ENCODE measurements at places on chromosomes 2 and 18. TPM values are rescaled to one million over a fixed set of nuclear protein-coding genes. Genes with fewer than 3 reads are reported as not detected.

DNA sequence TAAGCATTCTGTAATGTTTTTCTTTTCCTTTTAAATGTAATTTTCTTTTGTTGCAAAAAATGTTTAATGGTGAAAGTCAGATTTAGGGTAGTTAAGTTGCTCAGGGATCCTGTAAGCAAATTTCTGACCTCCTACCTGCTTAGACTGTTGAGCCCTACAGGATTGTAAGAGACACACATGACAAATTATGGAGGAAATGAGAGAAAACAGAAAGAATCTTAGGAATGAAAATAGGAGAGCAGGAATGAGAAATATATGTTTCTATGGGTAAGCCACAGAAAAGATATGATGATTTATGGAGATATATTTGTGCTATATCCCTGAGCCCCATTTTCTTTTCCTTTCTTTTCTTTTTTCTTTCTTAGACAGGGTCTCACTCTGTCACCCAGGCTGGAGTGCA lies 28.3 kb downstream of the CYBRD1 start:
- no peaks in the 10 kb centered on the region for H3K4me1 ChIP-seq
- no peak for DNase-seq
- no peak overlapping the region for H3K27ac ChIP-seq
- H3K36me3 ChIP-seq = no peaks in the 10 kb centered on the region
- no peak overlapping the region for H3K4me3 ChIP-seq
- H3K27me3 ChIP-seq = no peaks in the 10 kb centered on the region

DNA sequence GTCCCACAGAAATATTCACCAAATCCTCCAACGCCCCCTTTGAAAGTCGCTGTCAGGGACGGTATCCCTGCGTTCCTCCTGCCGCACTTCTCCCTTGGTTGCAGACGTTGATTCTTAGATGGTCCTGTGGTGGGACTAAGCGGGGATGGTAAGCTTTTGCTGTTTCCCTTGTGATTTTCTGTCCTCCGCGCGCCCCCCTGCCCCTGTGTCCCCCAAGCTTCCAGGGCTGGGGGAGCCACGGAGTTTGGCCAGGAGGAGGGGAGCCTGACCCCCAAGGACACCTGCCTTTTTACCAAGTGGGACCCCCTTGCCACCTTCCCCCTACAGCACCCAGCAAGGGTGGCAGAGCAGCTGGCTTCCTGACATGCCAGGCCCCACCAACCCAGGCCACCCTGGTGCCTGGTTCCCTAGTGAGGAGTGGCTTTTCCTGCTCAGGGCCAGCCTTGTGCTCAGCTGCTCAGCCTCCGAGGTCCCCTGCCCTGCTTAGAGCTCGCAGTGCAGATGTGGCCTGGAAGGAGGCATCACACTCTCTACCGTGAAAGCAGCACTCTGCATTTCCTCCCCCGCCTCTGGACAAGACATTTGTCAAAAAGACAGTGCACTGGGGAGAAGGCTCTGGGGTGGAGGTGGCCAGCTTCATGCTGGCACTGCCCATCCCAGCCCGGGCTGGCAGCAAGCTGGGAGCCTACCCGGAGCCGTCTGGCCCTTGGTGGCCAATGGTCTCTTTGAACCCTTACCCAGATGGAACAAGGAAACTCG lies 49.4 kb downstream of the TWIST2 start:
- no peaks in the 10 kb centered on the region for H3K27me3 ChIP-seq
- no peaks in the 10 kb centered on the region for H3K4me1 ChIP-seq
- H3K36me3 ChIP-seq = no peaks in the 10 kb centered on the region
- DNase-seq = no peak
- no peak overlapping the region for H3K4me3 ChIP-seq

DNA sequence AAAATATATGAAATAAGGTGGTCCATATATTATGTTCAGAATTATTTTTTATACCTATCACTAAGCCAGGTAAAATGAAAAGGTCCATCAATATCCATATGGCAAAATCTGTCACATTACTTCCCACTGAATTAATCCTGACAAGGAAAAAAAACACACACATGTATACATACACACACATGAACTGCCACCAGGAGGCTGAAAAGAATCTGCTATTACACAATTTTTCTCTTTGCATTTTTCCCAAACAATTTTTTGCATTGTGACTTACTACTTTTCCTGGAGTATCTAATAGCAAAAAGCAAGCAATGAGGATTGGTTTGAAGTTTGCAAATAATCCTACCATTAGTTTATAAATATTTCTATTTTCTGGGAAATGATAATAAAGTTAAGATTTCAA lies 128.2 kb upstream of the CD226 start:
- DNase-seq = no peak
- no peak overlapping the region for H3K4me3 ChIP-seq
- no peaks in the 10 kb centered on the region for H3K4me1 ChIP-seq

DNA sequence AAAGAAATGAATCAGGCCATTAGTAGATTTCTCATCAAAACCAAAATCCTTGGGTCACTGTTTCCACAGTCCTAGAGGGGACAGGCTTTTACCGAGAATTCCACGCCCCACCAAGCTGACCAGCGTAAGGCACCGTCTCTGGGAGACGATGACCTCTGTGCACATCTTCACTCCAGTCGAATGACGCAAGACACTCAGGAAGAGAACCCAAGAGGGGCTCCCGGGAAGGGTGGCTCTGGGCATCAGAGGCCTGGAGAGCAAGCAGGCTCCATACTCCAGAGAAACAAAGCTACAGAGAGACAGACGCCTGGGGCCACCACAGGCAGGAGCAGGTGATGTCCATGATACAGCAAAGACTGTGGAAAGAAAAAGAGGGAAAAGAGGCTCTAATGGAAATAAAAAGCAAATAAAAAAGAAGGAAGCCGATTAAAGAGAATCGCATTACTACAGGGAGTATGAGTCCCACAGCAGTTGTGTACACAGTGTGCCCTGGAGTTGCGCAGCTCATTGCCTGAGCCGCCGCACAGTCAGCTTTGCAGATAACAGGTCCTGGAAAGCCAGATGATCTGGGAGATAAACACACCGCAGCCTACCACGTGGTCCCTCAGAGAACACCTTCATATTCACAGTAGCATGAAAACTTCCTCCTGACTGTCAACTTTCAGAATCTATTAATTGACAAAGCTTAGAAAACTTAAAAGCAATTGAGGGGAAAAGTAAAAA lies 572.7 kb upstream of the SALL3 start:
- H3K27me3 ChIP-seq = no peaks in the 10 kb centered on the region
- no peaks in the 10 kb centered on the region for H3K36me3 ChIP-seq
- no peak overlapping the region for H3K27ac ChIP-seq
- H3K4me3 ChIP-seq = no peak overlapping the region

GRCh38 chr2:81529944-81530343 lies 1225.4 kb upstream of the LRRTM1 start:
- no peaks in the 10 kb centered on the region for H3K36me3 ChIP-seq
- H3K27me3 ChIP-seq = no peaks in the 10 kb centered on the region
- DNase-seq = no peak
- H3K27ac ChIP-seq = no peak overlapping the region

GRCh38 chr18:24490539-24490938 lies 30.1 kb downstream of the HRH4 start:
- no peaks in the 10 kb centered on the region for H3K4me1 ChIP-seq
- DNase-seq = no peak
- no peak overlapping the region for H3K27ac ChIP-seq
- no peak overlapping the region for H3K4me3 ChIP-seq
- no peaks in the 10 kb centered on the region for H3K36me3 ChIP-seq

DNA sequence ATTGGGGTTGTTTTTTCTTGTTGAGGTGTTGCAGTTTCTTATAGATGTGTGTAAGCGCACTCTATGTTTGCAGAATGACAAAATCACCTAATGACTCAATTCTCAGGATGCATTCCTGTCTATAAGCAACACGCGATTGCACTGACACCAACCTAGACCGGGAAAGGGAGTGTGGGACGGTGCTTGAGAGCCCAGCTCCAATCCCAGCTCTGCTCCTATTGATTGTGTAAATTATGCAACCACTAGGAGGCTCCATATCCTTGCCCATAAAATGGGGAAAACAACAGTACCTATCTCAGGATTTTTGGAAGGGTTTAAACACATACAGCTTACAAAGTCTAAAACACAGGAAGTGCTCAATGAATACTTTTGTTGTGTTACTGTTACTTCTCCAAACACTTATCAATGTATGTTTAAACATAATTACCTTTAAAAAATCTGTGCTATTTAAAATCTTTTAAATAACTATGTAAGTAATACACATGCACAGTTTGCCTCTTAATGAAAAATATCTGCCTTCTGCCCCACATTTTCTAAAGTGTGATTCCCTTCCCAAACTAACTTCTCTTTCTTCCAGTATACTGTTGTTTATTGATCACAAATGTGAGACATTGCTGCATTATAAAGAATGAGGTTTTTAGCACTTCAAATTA lies 132.5 kb downstream of the SPHKAP start:
- no peaks in the 10 kb centered on the region for H3K36me3 ChIP-seq
- no peaks in the 10 kb centered on the region for H3K27me3 ChIP-seq
- no peak overlapping the region for H3K27ac ChIP-seq
- no peak for DNase-seq

GRCh38 chr18:8562070-8562469 lies 47.2 kb upstream of the RAB12 start:
- H3K4me3 ChIP-seq = no peak overlapping the region
- no peak overlapping the region for H3K27ac ChIP-seq
- H3K36me3 ChIP-seq = no peaks in the 10 kb centered on the region
- no peak for DNase-seq
- no peaks in the 10 kb centered on the region for H3K4me1 ChIP-seq

DNA sequence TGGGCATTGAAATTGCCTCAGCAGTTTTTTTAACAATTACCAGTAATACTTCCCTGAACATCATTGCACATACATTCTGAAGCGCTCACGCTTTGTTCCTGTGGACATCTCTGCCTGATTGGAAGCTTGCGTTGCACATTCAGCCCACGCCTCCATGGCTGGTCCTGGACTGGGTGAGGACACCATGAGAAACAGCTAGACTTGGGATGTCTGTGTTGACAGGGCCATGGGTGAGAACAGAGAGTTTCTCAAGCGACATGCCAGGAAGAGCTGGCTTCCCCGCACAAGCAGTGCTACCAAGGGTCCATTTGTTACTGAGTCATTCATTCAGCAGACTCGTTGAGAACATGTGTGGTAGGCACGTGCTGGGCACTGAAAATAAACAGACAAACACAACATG lies 166.3 kb downstream of the GBX2 start:
- H3K27ac ChIP-seq = no peak overlapping the region
- H3K36me3 ChIP-seq = no peaks in the 10 kb centered on the region
- H3K27me3 ChIP-seq = no peaks in the 10 kb centered on the region
- DNase-seq = no peak
- H3K4me3 ChIP-seq = no peak overlapping the region
- H3K4me1 ChIP-seq = no peaks in the 10 kb centered on the region

GRCh38 chr2:144508172-144508851 lies 11.6 kb downstream of the ZEB2 start:
- H3K36me3 ChIP-seq = no peaks in the 10 kb centered on the region
- DNase-seq = no peak
- H3K27me3 ChIP-seq = no peaks in the 10 kb centered on the region

DNA sequence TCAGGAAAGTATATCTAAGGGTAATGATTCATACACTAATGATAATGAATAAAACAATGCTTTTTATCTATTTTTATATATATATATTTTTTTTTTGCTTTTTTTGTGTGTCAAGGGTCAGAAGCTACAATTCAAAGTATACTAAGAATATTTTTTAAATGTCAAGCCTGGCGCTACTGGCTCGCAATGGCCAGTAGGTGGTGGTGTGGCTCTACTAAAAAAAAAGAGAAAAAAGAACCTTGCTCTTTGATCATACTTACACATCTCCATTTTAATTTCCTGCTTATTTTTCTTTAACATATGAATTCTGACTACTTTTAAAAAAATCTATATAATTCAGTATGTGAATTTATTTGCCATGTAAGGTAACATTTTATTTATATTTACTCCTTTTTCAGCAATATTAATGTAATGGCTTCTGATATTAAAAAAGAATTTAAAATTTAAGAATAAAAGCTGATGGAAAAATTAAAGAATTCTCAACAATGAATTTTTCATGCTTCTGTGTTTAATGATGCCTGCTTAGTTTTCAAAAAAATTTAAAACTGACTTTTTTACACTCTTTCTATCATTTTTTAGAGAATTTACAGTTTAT lies 232.9 kb downstream of the GULP1 start:
- no peak overlapping the region for H3K27ac ChIP-seq
- H3K36me3 ChIP-seq = no peaks in the 10 kb centered on the region
- no peaks in the 10 kb centered on the region for H3K4me1 ChIP-seq
- no peaks in the 10 kb centered on the region for H3K27me3 ChIP-seq
- DNase-seq = peak; percentile 25

- no peak overlapping the region for H3K27ac ChIP-seq
- no peaks in the 10 kb centered on the region for H3K4me1 ChIP-seq
- peaks cover 2% of the 10 kb centered on the region for H3K27me3 ChIP-seq
- no peaks in the 10 kb centered on the region for H3K36me3 ChIP-seq
- no peak for DNase-seq
These were observed 535.8 kb upstream of the POU3F3 start for GRCh38 chr2:104318001-104318665.

DNA sequence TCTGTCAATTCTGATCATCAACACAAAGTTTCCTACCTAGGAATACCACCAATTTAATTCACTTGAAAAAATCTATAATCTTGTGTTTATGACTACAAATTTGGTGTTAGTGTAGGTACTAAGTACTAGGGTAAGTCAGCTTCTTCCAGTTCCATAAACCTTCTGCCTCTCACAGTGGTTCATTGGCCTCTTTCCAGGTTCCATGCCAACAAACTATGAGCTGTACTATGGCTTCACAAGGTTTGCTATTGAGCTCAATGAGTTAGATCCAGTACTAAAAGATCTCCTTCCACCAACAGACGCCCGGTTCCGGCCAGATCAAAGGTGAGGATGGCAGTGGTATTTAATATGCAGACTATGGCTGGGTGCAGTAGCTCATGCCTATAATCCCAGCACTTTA lies 58.8 kb downstream of the PRKRA start:
- no peaks in the 10 kb centered on the region for H3K4me1 ChIP-seq
- no peak overlapping the region for H3K27ac ChIP-seq
- no peak for DNase-seq
- H3K27me3 ChIP-seq = no peaks in the 10 kb centered on the region
- H3K4me3 ChIP-seq = no peak overlapping the region

- DNase-seq = no peak
- H3K4me1 ChIP-seq = no peaks in the 10 kb centered on the region
- no peaks in the 10 kb centered on the region for H3K27me3 ChIP-seq
- H3K27ac ChIP-seq = no peak overlapping the region
These were observed 56.4 kb downstream of the LRRTM1 start for GRCh38 chr2:80248146-80248545.

GRCh38 chr18:32724071-32724749 lies 48.6 kb downstream of the KLHL14 start:
- no peak for DNase-seq
- H3K27ac ChIP-seq = no peak overlapping the region

The ZEB2 gene
- 5.2 TPM for total RNA-seq

The GAD1 gene
- total RNA-seq = not detected

The REG3A gene
- total RNA-seq = not detected

The PSMA8 gene
- total RNA-seq = 0.75 TPM

The UNC80 gene
- not detected for total RNA-seq

The INSIG2 gene
- total RNA-seq = 18.0 TPM

The RBM43 gene
- total RNA-seq = 20.7 TPM

The SSB gene
- 112 TPM for total RNA-seq

The PTCD3 gene
- 184 TPM for total RNA-seq

The MBP gene
- 187 TPM for total RNA-seq
